ENCODE measurements at places on chromosomes 1 and 21.
A peak's percentile ranks its signal among the peaks of the same experiment; 100 is the strongest.

- no peak for DNase-seq
Observed at GRCh38 chr1:37914719-37915475, 32.0 kb downstream of the INPP5B start.

DNA sequence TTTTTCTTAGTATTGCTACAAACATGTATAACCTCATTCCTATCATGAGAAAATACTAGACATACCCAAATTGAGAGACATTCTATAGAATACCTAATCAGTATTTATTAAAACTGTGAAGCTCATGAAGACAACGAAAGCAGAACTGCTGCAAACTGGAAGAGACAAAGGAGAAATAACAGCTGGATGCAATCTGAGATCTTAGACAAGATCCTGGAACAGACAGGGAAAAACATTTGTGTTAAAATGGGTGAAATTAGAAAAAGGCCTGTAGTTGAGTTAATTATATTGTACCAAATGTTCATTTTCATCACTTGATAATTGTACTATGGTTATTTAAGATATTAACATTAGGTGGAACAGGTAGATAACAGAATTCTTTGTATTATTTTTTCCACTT, 392.0 kb downstream of the PLPP3 start:
- DNase-seq = no peak

GRCh38 chr1:63817152-63817667, 43.4 kb downstream of the ROR1 start:
- no peak for DNase-seq

- no peak for DNase-seq
Observed at GRCh38 chr1:89125240-89125912, 538 bp downstream of the GBP2 start.

DNA sequence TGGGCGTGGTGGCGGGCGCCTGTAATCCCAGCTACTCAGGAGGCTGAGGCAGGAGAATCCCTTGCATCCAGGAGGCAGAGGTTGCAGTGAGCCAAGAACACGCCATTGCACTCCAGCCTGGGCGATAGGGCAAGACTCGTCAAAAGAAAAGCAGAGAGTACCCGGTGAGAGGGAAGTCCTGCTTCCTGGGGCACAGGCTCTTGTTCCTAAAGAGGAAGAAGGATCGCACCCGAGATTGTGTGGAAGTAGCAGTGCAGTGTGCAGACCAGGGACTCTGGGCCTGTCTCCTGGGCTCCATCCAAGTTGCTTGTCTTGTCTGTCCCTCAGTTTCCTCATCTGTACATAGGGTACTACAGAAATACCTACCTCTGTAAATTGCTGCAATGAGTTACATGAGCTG, 29.6 kb downstream of the NBPF3 start:
- no peak for DNase-seq

DNA sequence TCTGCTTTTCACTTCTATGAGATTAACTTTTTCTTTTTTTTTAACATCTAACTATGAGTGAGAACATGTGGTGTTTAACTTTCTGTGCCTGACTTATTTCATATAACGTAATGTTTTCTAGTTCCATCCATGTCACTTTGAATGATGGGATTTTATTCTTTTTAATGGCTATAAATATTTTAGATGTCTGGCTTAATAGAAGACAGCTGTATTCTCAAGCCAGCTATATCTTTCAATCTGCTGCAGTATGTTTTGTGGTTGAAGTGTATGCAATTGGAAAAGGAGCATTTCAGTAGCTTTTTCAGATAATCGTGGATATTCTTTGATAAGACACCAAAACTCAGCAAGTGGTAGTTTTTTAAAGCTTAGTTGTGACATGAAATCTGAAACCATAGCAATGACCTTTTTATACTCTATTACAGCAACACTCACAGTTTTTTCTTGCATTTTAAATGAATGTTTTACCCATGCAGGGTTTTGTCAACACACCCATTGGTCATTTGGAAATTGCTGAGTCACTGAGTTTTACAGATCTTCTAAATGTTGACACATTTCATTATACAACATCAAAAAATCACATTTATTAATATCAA, 5.7 kb upstream of the SVBP start:
- DNase-seq = no peak

- DNase-seq = no peak
Observed at GRCh38 chr1:206947255-206947654, 989 bp upstream of the PIGR start.

GRCh38 chr1:56106531-56107274, 472.7 kb downstream of the PLPP3 start:
- no peak for DNase-seq

- DNase-seq = no peak
Observed at GRCh38 chr1:59568158-59568935, 246.4 kb upstream of the HOOK1 start.

DNA sequence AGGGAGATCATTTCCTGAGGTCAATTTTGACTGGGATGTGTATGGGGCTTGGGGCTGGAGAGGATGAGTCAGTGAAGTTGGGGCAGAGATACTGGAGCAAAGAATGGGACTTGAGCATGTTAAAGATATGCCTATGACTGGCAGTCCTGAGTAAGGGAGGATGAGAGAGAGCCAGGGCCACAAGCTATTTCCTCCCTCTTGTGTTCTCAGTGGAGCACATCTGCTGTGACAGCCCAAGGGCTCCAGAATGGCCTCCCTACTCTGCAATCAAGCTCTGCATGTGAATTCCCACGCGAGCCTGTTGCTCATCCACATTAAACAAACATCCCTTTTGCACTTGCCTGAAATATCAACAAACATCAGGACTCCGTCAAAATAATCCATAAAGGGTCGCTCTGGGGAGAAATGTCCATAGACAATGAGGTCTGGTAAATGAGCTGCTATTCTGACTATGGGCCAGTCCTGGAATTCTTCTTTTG, 9.2 kb downstream of the ADCY10 start:
- DNase-seq = no peak

DNA sequence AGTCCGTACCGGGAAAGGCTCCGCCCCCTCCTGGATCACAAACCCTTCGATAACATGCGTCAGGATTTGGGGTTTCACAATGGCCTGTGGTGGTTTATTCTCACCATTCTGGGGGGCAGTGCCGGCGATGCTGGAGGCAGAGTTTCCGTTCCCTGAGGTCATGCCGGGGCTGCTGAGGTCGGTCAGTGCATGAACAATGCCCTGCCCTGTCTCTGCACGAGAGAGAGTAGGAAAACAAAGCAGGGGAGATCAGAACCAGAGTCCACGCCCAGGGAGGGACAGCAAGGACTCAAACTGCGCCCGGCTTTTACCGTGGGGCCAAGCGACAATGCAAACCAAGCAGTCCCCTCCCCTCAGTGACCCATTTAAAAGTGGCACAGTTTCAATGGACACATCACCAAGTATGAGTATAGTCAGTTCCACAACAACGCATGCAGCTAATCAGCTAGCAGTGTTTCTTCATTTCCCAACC, 13.2 kb upstream of the A3GALT2 start:
- DNase-seq = no peak

DNA sequence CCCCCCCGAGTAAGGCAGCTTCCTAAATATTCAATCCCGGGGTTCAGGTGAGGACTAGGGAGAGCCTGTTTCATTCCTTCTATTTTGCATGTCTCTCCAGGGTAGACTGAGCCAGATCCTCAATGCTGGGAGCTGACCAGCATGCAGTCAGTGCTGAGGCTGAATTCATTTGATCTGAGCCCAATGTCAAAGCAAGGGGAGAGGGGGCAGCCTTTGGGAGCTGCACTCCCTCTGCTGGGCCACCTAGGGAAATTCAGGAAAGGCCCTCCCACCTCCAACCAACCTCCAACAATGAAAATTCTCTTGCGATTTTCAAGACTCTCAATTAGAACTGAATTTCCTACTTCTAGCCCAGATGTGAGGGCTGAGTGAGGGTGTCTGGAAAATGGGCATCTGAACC, 371.2 kb downstream of the NPHP4 start:
- no peak for DNase-seq

DNA sequence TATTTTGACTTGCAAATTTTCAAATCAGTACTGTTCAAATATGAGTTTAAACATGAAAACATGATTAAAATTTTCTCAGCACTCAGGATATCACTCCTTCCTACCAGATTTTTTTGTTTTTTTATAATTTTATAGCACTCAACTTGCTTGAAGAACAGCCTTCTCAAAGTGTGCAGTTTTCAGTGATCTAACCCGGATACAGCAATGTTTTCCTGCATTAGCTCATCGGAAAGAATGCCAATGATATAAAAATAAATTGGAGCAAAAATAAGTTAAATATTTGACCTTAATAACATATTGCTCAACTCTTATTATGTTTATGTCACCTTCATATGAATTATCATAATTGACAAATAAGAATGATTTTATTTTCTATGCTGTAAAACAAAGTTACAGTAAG, 766.8 kb downstream of the USP25 start:
- DNase-seq = no peak

- no peak for DNase-seq
Observed at GRCh38 chr1:30411206-30411605, 312.2 kb downstream of the MATN1 start.

- DNase-seq = no peak
Observed at GRCh38 chr1:72296501-72296900, 14.2 kb upstream of the NEGR1 start.

DNA sequence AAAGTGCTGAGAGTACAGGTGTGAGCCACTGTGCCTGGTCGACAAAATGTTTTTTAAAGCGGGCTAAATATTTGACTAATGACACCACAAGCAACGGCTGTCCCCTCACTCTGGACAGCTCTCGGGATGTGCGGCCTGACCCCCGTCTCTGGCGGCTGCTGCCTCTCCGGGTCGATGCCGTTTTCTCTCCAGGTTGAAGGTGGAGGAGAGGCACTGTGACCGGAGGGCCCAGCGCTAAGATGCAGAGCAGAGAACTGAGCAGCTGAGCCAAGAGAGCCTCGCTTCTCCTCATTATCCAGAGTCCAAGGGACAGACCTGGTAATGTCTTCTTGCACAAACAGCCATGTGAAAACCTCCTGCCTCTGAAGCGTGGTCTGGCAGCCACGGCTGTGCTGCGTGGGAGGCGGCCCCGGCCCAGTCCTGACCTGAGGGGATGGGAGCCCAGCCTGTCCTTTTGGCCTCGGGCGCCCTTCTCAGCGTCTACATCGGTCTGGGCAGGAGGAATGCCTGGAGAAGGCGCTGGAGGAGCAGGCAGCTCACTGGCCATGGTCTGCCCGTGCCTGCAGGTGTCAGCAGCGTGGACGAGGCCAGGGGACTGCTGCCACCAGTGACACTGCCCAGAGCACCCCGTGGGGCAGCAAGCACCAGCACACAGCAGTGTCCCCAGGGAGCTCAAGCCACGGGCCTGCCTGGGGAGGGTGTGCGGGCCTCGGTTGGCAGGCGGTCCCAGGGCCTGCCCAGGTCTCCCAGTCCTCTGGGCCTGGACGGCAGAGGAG, 10.3 kb downstream of the MORN1 start:
- DNase-seq = no peak

- no peak for DNase-seq
Observed at GRCh38 chr1:100612540-100612939, 74.6 kb downstream of the GPR88 start.

GRCh38 chr1:33738536-33738935, 125.3 kb upstream of the HMGB4 start:
- no peak for DNase-seq

DNA sequence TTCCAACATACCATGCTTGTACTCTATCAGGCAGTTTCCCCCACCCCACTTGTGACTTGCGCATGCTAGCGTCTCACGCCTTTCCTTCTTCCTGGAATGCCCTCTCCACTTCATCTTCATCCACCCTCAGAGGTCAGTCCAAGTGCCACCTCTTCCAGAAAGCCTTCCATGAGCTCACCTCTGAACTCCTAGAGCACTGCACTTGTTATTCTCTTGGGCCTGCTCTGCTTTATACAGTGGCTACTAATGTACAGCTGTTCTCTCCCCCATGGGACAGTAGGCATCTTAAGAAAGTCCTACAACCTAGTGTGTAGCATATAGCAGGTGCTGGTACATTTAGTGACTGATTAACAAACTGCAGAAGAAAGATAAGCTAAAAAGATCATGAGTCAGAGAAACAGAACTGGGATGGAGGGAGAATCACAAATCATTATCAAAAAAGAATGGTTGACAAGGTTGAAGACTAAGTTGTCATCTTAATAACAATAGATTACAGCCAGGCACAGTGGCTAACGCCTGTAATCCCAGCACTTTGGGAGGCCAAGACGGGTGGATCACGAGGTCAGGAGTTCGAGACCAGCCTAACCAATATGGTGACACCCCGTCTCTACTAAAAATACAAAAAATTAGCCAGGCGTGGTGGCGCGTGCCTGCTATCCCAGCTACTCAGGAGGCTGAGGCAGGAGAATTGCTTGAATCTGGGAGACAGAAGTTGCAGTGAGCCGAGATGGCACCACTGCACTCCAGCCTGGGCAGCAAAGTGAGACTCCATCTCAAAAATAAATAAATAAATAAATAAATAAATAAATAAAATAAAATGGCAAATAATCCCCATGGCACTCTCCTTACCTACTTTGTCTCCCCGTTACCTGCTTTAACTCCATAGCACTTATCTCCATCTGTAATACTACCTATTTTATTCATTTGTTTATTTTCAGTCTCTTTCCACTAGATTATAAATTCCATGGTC, 16.3 kb upstream of the TSPAN1 start:
- no peak for DNase-seq

DNA sequence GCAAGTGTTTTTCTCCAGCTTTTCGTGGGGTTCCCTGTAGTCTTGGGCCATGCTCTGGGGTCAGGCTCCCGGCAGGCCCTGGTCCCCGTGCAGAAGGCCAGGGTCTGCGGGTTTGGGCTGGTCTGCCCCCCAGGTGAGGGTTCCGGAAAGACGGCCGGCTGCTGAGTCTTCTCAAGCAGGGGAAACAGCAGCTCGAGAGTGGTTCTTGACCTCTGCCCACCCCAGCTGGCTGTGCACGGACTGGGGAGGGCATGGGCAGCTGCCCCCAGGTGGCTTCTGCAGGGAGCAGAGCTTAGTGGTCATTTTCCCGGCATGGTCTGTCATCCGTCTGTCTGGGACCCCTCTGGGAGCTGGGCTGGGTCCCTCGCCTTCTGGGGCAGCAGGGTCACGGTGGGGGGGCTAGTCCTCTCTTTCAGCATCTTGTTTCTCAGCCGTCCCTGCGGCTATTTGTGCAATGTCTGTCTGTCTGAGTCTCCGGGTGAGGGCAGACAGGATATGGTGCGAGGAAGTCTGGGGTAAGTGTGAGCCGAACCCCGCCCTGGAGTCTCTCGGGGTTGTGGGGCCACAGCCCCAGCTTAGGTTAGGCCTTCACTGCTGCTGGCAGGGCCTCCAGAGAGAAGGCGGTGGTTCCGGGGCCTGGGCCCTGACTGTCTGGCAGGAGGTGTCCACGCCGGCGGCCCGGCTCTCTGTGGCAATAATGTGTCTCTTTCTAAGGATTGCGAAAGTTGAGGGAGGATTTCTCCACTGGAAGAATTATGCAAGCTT, 6.1 kb downstream of the SKI start:
- DNase-seq = peak; percentile 70

GRCh38 chr1:109838838-109839240, 71.8 kb upstream of the CSF1 start:
- DNase-seq = no peak

GRCh38 chr21:10273196-10273595, 248.2 kb upstream of the TPTE start:
- DNase-seq = no peak
